ENCODE measurements at places on chromosomes 4 and X.

- DNase-seq = no peak
Measured at GRCh38 chr4:94428884-94429283, 22.9 kb upstream of the PDLIM5 start.

GRCh38 chr4:74266081-74266480 lies 42.2 kb upstream of the EPGN start:
- DNase-seq = no peak

DNA sequence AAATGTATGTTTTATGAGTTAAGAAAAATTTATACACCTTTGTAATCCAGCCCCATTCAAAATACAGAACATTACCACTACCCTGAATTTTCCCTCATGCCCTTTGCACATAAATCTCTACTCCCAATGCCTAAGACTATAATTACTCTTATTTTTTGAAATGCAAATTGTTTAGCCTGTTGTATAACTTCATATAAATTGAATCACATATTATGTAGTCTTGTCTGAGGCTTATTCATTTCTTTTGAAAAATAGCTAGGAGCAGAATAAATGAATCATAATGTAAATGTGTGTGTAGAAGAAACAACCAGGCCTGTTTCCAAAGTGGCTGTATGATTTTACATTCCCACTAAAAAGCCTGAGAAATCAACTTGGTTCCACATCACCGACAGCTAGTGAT lies 319.8 kb downstream of the DCAF12L2 start:
- no peak for DNase-seq

DNA sequence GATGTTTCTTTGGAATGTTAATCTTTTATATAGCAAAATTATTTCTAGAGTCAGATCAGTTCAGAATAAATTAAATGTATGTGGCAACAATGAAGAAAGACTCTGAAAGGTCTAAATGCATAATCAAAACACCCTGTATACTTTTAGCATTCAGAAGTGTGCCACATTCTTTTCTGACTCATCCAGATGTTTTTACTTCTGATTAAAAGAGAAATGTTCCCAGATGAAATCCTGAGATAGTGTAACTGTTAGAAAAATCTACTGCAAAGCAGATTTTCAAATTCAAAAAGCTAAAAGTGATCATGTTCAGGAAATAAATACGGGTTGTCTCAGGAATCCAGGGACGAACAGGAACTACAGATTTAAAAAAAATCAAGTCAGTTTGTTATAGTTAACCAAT lies 241.4 kb downstream of the GRIA3 start:
- DNase-seq = no peak

- DNase-seq = no peak
Measured at GRCh38 chrX:40473460-40474204, 107.1 kb upstream of the ATP6AP2 start.

DNA sequence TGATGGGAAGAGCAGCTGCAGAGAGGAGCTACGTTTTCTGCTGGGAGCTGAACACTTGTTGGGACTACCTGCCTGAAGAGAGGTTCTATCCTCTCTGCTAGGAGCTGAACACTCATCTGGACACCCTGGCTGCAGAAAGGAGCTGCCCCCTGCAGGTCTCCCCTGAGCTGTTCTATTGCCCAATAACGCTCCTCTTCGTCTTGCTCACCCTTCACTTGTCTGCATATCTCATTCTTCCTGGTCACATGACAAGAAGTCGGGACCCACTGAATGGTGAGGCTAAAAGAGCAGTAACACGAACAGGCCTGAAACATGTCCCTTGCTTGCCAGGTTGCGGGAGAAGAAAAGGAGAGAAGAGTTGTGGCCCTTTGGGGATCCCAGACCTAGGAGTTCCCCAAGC lies 27.8 kb downstream of the NAA11 start:
- no peak for DNase-seq

DNA sequence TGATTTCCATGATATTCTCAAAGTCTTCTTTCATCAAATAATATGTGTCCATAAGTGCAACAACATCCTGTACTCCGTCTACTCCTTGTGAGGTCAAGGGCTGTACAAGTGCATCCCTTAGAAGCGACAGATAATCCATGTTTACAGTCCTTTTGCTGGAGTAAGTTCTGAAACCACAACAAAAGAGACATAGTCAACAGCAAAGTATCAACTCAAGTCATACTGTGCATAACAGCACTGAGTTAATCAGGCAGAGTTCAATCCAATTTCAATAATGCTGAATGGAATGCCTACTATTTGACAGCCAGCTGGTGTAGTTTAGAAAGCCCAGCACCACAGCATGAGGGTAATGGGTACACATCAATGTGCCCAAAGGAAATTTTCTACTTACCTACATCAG lies 74.5 kb downstream of the RFC1 start:
- no peak for DNase-seq

GRCh38 chr4:48223633-48224295 lies 45.9 kb downstream of the TEC start:
- no peak for DNase-seq

GRCh38 chrX:48179691-48180090 lies 16.9 kb downstream of the SSX5 start:
- DNase-seq = no peak

DNA sequence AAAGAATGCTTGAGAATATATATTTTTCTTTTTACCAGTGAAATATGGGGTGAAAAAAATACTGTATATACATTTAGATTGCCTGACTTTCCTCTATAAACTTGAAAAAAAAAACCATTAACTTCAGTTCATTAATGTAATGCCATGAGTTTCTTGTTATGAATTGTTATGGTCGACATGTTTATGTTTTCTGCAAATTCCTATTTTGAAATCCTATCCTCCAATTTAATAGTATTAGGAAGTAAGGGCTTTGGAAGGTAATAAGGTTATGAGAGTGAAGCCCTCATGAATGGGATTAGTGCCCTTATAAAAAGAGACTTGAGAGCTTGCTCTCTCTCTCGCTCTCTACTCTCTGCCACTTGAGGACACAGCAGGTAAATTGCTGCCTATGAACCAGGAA lies 211.4 kb downstream of the LDB2 start:
- DNase-seq = no peak

- DNase-seq = no peak
Measured at GRCh38 chr4:90159193-90159592, 32.0 kb downstream of the CCSER1 start.

- DNase-seq = no peak
Measured at GRCh38 chr4:93312299-93312698, 516.3 kb upstream of the ATOH1 start.

DNA sequence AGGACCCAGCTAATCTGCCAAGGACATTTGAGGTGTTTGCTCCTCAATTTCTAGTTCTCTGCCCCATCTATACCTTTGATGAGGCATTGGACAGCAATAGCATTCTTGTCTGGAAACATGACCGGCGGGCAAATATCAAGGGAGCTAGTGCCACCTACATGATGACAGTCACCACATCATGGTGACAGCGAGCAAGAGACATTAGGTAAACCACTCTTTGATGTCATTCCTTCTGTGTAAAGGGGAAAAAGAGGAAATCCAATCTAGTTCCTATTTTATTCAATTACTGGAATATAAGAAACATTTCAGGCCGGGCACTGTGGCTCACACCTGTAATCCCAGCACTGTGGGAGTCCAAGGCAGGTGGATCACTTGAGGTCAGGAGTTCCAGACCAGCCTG lies 20.7 kb upstream of the IL13RA1 start:
- DNase-seq = no peak

- no peak for DNase-seq
Measured at GRCh38 chr4:137226900-137227299, 305.4 kb downstream of the PCDH18 start.

- DNase-seq = no peak
Measured at GRCh38 chrX:140432346-140433175, 72.3 kb downstream of the SOX3 start.

GRCh38 chrX:23752740-23753415 lies 9.8 kb upstream of the ACOT9 start:
- no peak for DNase-seq

DNA sequence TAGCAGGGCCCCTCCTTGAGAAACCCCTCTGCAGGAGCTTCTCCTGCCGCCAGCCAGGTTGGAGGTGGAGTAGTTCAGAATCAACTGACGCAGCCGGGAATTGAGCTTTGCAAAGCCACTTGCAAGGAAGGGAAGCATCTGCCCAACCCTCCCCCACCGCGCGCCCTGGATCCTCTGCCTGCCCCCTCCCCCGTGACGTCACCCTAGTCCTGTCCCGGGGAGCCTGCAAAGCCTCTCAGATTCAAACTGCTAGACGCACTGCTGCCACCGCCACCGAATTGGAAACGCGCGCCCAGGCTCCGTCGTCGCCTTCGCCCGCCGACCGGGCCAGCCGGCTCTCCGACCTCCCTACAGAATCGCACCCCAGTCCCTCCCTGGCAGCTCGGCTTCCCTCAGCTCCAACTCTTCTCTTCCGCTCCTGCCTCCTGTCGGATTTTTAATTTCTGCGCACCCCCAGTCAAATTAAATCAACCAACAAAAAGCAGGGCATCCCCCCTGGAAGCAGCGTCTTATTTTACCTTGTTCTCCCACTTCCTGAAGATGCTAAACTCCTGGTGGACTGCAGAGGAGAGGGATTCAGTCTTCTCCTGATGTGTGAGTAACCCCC lies 3.8 kb downstream of the SLITRK2 start:
- DNase-seq = no peak

- DNase-seq = no peak
Measured at GRCh38 chr4:82898322-82899243, 2.0 kb upstream of the THAP9 start.

GRCh38 chrX:7409866-7410265 lies 261.9 kb upstream of the PUDP start:
- DNase-seq = no peak

Measured in glomerular endothelial cell (primary cell).